Motor neuron (in vitro differentiated cells): ENCODE measurements at places on chromosomes 12 and 14.

DNA sequence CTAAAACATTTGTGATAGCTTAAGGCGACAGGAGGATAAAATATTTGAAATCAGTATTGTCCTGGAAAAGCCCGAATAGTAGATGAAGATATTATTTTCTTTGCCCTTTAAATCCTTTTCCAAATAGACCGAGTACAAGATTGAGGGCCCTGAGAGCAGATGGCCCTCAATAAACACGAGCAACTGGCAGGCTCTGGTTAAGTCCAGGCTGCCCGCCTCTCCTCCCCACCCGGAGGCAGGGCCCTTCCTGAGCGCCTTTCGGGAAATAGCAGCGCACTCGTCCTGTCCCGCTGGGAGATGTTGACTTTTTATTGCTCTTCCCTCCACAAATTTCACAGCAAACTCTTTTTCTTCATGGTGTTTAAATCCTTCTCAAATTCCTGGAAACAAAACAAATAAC, 50.8 kb upstream of the MAX start:
- no peak for ATAC-seq

DNA sequence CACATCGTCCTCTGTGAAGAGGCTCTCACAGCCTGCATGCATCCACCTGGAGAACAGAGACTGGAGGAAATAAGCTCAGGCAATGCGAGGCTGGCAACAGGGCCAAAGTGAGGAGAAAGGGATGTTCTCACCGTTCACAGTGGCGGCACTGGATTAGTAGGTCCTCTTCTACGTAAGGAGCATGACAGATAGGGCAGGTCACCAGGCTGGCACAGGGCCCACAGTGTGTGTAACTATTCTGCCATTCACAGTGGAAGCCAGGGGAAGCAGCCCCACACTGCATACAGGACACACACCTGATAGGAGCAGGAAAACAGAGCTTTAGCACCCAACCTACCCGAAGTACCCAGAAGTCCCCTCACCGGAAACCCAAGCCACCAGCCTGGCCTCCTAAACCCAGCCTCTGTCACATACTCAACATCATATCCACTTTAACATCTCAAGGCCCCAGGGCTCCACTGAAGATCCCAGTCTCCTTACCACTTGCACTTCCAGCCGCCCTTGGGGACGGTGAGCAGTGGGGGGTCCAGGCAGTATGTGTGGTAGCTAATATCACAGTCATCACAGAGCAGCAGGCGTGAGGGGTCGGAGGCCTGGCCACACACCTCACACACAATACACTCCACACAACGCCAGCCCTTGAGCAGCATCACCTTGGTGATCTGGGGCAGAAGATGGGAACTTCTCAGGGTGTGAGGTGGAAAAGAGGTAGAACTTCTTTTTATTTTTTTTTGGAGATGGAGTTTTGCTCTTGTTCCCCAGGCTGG, 14.3 kb downstream of the KMT2D start:
- ATAC-seq, result no peak

- ATAC-seq, result peak; percentile 76
Measured at GRCh38 chr12:53180931-53181645, 363 bp upstream of the CSAD start.

DNA sequence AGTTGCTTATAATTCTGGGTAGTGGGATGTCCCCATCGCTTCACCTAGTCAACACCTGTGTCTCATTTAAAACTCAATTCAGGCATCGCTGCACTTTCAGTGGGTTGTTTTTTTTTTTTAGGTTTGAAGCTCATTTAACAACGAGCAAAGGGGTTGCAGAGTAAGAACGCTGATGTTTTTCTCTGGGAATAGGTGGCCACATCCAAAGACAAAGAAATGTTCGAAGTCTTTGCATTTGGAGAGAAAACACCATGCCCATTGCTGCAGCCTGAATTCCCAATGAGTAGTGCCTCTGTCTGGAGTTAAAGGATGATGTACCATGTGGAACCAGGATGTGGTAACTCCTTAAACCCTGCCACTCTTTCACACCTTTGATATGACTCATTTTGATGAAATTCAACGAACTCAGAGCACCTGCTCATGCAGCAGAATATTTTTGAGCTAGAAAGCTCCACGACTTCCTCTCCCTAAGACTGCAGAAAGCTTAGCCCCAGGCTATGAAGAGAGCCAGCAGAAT, 35.1 kb upstream of the BATF start:
- no peak for ATAC-seq

DNA sequence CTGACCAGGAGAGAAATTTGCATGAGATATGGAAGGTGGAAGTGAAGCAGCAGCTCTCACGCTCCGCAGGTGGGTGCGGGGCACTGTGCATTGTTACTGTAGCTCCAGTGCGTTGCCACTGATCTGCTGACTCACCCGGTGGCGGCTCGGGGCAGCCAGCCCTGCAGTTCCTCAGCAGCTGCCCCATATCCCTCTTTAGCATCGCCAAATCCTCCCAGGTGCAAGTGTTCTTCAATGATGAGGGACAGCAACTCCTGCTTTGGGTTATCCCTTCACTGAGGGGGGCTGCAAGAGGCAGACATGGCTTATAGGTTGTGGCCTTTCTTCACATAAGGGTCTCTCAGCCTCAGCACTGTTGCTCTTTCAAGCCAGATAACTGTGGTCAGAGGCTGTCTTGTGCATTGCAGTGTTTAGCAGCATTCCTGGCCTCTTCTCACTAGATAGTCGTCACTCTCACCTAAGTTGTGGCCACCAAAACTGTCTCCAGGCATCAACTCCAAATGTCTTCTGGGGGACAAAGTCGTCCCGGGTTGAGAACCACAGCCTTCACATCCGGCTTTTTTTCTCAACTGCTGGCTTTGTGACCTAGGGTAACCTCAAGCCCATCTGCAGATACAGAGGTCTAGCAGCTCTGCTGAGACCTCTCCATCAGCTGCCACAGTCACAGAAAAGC, 180.8 kb downstream of the EFCAB11 start:
- ATAC-seq, result peak; percentile 69

DNA sequence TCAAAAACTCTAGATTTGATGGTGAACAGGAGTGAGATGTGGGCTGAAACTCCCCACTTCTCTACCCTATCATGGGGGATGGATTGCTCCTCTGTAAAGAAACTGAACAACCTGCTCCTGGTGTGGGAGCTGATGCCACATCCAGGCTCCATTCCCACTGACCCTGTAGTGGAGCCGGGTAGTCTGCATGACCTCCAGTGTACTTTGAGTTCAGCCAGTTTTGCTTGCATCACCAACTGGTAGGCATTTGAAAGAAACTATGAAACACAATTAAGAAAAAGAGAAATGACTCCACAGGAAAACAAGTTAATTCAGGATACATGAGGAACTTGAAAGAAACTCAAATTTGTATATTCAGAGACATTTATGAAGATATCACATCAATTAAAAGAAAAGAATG, 27.3 kb upstream of the EMP1 start:
- no peak for ATAC-seq
